ENCODE measurements at places on chromosomes 6 and 20.
A peak's percentile ranks its signal among the peaks of the same experiment; 100 is the strongest.

GRCh38 chr6:168415098-168415992, 25.6 kb upstream of the SMOC2 start:
- DNase-seq, result no peak

- no peak for DNase-seq
Observed at GRCh38 chr6:157983406-157984119, 1.9 kb downstream of the SYNJ2 start.

GRCh38 chr6:15754035-15754705, 91.3 kb upstream of the DTNBP1 start:
- no peak for DNase-seq

- no peak for DNase-seq
Observed at GRCh38 chr6:157528931-157529653, 148.1 kb downstream of the ZDHHC14 start.

DNA sequence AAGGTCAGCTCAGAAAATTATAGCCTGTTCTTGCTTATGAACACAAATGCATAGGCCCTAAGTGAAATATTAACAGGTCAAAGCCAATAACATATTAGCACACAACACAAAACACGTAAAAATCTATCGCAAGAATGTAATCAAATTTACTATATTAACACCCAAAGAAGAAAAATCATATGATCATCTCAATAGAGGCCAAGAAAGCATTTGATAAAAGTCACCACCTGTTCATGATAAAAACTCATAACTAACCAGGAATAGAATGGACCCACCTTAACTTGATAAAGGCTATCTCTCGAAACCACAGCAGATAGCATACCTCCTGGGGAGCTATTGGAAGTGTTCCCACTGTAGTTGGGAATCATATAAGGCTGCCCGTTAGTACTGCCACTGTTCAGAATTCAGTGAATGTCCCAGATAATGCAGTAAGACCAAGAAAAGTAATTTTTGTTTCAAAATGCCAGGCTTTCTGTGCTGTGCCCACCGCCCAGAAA, 21.6 kb downstream of the POFUT1 start:
- DNase-seq, result no peak

DNA sequence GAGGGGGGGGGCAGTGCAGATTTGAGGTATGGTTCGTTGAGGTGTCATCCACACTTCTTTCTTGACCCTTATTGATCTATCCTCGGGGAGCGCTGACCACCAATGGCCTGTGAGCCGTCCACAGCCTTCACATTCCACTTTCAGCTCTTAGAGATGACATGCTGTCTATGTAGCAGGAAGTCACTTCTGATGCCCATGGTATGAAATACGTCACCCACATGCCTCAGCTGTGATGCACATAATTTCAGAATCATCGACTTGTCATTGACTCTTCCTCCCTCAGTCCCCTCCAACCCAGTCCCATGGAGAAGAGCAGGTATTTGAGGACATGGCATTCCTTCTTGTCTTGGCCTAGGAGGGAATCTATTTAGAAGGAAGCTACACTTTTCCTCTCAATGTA, 4.7 kb upstream of the ADGRF5 start:
- no peak for DNase-seq

DNA sequence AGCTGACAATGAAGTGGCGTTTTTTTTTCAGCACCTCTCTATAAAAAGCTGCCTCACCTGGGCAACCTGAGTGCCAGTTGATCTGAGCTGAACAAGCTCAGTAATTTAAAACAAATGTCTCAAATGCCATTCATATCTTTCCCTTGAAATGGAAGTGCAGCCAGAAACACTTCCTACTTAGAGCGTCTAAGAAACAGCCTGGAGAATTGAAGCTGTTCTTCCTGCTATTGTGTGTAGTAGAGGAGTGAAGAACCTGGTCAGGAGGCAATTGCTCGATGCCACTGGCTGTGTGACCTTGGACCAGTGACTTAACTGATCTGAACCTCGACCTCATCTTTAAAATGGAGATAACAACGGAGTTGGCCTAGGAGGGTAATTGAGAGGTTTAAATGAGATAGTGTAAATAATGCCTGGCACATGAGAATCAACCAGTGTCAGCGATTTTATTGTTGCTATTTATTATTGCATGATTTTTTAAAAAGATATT, 95.4 kb upstream of the FOXQ1 start:
- DNase-seq, result no peak

DNA sequence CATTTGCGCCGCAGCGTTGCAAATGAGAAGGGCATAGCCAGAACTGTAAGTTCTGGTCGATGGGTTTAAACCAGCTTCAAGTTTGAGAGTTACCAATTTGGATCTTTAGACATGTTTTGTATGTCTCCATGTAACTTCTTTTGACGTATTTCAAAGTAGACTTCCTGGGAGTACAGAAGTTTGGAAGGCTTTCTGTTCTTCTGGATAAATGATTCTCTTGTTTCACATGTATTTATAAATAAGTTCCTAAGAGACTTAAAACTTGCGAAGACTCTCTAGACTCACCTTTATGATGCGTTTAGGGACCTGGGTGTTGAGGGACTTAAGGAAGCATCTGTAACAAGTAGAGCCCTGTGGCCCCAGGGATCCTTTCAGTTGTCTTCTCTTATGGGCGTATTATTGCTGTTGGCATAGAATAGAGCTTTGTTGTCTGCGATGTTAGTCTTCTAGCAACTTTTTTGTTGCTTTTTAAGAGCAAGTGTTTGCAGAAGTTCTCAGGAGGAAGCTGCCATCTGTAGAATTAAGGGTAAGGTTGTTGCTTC, 1.3 kb downstream of the CDYL start:
- peak; percentile 14 for DNase-seq

DNA sequence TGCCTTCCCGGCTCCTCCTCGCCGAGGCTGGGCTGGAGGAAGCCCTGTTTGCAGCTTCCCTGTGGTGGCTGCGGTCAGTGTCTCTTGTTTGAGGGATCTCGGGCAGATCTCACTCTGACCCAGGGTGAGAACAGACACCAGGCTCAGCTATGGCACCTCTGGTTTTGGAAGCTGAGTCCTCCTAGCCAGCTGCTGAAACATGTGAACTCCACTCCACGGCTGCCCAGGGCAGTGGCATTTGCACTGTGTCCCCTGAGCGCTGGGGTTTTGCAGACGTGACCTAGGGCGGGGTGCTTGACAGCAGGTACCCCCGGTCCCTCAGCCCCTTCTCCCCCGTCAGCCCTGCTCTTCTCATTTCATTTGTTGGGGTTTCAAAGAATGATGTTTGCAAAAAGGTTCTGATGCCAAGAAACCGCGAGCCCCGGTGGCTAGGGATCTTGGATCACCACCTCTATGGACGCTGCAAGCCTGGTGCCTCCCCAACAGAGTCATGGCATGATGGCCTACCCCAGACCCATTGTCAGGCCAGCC, 55.0 kb upstream of the DACT2 start:
- DNase-seq, result no peak

DNA sequence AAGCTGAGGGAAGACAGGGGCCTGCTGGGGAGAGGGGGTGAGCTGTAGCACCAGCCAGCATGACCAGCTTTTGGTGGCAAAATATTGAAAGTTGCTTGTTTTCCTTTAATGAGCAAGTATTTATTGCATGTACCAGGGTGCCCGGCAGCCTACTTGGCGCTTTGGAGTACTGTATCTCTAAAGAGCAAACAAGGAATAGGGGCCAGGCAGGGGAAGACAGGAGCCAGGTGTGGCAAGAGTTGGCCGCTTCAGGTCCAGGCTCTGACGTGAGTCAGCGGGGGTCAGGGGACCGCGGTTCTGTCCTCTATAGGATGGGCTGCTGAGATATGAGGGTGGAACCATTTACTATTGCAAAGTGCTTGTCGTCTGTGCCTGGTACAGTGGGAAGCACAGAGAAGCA, 63.1 kb downstream of the PSMG4 start:
- DNase-seq, result no peak

- no peak for DNase-seq
Observed at GRCh38 chr6:75135450-75135849, 70.4 kb downstream of the COL12A1 start.

- DNase-seq, result no peak
Observed at GRCh38 chr20:45469336-45470261, at the start of gene WFDC2. TSS of gene WFDC2 (plus strand) at chr20:45469753. CDS start at chr20:45469782, 29 bp downstream.

GRCh38 chr20:10710991-10711775, 37.4 kb upstream of the JAG1 start:
- DNase-seq, result no peak

DNA sequence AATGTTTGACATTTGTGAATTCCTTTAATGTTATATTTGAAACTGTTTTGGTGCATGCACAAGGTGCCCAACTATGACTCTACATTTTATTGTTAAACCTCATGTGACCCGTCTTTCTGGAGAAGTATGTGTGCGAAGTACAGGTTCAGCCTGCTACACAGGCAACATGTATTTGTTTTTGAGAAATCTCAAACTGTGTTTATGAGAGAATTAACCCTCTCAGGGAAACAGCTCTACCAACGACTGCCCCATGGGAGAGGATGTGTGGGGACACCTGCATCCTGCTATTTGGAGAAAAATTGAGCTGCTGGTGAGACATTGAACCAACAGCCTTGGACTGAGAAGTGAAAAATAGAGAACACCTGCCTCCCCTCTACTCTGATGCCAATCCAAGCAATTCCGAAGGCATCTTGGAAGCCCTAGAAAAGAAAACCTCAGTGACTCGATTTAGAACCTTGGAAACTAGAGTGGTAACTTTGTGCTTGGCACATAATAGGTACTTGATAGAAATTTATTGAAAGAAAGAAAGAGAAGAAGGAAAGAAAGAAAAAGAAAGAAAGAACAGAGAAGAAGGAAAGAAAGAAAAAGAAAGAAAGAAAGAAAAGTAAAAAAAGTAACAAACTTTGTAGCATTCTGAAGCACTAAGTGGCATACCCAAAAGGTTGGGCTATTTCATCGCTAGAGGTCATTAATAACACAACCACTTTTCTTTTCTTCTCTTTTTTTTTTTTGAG, 2.9 kb upstream of the AKAP12 start:
- no peak for DNase-seq

DNA sequence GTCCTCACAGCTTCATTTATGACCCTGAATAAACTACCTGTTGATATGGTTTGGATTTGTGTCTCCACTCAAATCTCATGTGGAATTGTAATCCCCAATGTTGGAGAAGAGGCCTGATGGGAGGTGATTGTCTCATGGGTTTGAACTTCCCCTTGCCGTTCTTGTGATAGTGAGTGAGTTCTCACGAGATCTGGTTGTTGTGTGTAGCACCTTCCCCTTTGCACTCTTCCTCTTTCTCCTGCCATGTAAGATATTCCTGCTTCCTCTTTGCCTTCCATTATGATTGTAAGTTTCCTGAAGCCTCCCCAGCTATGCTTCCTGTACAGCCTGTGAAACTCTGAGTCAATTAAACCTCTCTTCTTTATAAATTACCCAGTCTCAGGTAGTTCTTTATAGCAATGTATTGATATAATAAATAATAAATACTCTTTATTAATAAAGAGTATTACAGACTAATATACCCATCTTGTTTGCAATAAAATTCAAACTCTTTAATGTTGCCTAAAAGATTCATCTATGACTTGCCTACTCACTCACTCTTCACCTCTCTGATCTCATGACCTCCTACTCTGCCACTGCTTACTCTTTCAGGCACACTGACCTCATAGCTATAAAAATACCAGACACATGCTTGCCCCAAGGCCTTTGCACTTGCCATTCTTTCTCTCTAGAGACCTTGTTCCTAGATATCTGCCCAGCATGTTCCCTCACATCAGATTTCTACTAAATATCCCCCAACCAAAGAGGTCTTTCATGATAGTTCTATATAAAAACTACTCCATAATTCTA, 256.4 kb upstream of the MARCKS start:
- DNase-seq, result no peak

DNA sequence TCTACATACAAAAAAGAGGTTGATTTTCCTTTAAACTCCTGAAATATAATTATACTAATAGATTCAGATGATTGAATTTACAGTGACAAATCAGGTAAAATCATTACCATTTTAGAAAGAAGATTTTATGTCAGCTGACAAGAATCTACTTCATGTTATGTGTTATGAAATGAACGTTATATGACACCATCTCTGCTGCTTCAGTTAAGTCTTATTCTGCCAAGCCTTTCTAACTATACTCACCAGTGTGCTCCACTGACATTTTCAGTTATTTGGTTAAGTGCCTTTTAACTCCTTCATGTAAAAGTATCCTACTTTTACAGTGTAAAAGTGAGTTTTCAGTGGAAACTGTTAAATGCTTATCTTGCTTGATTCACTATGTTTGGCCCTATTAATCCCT, 80.4 kb downstream of the RWDD2A start:
- no peak for DNase-seq

DNA sequence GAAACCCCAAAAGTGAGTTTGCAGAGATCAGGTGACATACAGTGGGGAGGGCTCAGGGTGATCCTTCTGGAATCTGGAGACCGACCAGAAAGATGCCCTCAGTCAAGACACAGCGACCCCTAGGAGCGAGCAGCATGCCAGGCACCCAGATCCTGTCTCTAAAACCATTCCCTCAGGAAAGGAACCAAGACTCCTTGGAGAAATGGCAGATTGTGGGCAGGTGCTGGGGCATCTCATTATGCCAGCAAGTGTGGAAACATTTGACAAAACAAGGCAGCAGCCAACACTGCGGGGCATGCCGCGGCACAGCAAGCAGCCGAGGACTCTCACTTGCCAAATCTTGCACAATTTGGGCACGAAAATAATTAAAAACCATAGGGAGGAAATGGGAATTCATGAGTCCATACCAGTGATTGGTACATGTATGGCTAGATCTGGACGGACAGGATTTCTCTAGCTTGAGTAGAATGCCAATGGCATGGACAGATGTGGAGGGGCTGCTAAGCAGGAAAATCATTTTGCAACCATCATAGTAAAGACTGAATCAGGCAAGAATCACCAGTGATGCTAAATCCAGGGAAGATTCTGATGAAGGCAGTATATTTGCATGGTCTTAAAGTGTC, 76.9 kb downstream of the GINS1 start:
- no peak for DNase-seq

- DNase-seq, result no peak
Observed at GRCh38 chr6:165599121-165599520, 63.9 kb downstream of the PDE10A start.

- no peak for DNase-seq
Observed at GRCh38 chr20:63238514-63239125, 2.9 kb downstream of the BIRC7 start.

Measured in CD4-positive, alpha-beta T cell treated with Interleukin-10 for 1 hour (primary cell).